Stimulated activated CD4-positive, alpha-beta T cell treated with anti-CD3 and anti-CD28 coated beads, Interleukin-2, amount 100 ng/mL, for 4 hours (primary cell): ENCODE measurements at places on chromosomes 11 and 22.
A peak's percentile ranks its signal among the peaks of the same experiment; 100 is the strongest.

GRCh38 chr11:17244046-17244445 lies 32.5 kb upstream of the NUCB2 start:
- no peak for DNase-seq

- DNase-seq = no peak
These were observed 802.4 kb upstream of the ANO3 start for GRCh38 chr11:25529572-25529971.

DNA sequence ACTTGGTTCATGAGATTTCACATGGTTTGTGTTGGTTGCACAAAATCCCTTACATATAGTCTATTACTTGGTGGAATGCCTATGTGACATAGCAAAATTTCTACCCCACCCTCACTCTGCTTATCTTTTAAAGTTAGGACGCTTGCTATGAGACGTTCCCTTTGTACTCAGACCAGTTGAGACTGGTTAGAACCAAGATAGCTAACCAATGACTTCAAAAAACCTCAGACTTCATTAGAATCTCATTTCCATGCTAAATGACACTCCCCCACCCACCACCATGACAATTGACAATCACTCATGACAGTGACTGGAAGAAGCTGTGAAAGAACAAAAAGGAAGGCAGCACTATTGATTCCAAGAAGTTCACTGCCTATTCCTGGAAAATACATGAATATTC lies 313.6 kb downstream of the ETS1 start:
- DNase-seq = no peak

GRCh38 chr22:48741540-48741939 lies 1086.1 kb downstream of the BRD1 start:
- DNase-seq = no peak

- no peak for DNase-seq
These were observed 450 bp upstream of the BCL2L13 start for GRCh38 chr22:17638182-17638431.

DNA sequence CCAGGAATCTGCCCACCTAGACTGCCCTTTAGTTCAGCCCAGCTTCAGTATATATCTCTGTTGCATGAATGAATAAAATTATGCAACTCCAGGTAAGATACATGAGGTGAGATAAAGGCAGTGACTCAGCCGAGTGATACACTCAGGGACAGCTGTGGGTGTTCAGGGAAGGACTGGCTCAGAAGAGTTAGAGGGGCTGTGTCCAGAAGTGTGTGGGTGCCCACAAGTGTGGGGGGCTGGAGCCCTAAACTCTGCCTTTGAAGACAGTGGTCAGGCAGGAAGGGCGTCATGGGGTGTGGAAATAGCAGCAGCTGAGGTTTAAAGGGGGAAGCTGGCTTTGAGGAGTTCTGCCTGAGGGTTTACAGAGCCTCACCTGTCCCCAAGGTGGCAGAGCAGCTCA lies 8.3 kb downstream of the FTH1 start:
- no peak for DNase-seq

GRCh38 chr11:35722641-35723040 lies 60.1 kb downstream of the TRIM44 start:
- no peak for DNase-seq

DNA sequence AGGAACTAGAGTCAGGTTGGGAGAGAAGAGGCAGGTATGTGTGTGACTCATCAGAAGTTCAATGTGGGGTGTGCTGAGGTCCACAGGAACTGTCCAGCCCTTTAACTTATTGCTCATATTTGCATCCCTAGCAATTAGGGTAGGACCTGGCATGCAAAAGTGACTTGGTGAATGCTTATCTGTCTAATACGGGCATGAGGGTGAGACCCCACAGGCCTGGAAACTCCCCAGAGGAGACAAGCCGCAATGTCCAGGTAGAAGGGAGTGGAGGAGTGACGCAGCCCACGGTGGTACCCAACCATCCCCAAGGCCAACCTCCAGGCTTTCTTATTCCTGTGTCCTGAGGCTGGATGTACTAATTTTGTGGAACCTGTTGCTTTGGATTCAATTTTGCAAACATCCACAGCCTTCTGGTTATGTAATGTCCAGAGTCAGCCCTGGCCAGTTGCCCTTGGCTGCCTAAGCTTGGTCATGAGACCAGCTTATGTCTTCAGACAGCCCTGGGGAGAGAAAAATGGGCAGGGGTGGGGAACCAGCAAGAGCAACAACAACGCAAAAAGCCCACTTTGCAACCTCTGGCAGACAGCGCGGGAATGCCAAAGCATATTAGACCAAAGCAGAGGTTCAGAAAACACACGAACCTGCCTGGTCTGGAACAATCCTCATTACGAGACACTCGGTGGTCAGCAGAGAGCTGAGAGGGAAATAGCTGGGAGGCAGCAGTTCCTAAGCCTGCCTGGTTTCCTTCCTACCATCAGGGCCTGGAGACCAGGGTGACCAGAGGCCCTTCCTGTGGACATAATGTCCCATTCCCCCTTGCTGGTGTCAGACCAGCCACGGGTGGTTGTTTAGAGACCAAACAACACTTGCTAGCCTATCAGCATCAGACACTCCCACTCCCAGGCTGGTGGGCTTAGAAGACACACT lies 49.3 kb downstream of the TIMP3 start:
- DNase-seq = no peak

DNA sequence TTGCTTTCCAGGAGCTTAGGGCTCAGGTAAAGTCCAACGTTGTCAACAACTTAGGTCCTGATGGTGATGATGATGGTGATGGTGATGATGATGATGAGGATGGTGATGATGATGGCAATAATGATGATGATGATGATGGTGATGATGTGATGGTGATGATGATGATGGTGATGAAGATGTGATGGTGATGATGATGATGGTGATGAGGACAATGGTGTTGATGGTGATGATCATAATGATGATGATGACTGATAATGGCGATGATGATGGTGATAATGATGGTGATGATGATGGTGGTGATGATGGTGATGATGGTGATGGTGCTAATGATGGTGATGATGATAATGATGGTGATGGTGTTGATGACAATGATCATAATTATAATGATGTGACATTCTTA lies 750.2 kb downstream of the TBC1D22A start:
- no peak for DNase-seq

GRCh38 chr11:44858796-44859527 lies 91.7 kb downstream of the TP53I11 start:
- no peak for DNase-seq

DNA sequence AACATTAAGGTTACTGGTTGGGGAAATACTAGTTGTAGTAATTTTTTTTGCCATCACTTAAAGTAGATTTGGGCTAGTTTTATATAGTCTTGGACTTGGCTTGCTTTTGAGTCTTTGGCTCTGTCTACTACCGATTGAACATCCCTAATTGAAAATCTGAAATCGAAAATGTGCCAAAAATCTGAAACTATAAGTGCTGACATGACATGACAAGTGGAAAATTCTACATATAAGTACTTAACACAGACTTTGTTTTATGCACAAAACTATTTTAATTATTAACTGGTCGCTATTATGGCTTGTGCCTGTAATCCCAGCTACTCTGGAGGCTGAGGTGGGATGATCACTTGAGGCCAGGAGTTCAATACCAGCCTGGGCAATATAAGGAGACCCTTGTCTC lies 22.5 kb downstream of the RNF169 start:
- no peak for DNase-seq

DNA sequence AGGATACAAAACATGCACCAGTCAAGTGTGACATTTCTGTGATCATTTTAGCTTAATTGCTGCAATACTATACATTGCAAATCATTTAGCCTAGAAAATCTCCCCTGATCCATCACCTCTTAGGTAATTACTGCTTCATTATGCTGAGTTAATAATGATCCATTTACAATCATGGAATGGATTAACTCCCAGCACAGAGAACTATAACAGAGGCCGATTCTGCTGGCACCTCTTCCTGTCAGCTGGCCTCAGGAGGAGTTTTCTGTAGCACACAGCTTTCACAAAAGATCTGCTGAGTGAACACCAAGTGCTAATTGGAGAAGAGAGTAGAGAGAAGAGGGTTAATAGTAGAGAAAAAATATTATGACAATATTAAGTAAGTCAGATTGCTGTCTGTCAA lies 591.8 kb upstream of the KIRREL3 start:
- DNase-seq = no peak

DNA sequence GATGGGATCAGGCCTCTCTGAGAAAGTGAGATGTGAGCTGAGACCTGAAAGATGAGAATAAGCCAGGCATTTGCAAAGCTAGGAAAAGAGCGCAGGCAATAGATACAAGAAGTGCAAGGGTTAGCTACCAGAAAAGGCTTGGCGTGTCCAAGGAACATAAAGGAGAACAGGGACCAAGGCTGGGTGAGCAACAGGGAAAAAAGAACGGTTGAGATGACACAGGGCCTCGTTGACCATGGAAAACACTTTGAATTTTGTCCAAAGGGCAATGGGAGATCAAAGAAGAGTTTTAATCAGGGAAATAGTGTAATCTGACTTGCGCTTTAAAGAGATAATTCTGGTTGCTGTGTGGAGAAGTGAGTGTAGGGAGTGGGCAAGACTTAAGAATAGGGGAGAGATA lies 35.0 kb downstream of the RAB30 start:
- DNase-seq = no peak

GRCh38 chr11:64866173-64866491 lies 12.3 kb downstream of the EHD1 start:
- no peak for DNase-seq

DNA sequence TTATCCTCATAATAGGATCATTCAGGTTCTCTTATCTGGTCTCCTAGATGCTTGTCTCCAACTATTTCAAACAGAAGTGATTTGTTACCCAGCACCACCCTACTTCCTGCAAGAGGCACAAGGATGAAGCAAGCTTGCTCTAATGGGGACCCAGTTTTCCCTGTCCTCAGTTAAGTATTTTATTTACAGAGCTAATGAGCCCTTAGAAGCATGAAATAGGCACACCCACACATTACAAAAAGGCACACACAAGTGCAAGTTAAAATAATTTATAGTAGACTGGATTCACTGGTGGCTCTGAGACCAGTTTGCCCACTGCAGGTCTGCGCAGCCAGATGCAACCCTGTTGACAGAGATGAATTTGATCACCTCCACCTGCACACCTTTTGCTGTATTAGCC lies 167.5 kb downstream of the KIRREL3 start:
- no peak for DNase-seq

DNA sequence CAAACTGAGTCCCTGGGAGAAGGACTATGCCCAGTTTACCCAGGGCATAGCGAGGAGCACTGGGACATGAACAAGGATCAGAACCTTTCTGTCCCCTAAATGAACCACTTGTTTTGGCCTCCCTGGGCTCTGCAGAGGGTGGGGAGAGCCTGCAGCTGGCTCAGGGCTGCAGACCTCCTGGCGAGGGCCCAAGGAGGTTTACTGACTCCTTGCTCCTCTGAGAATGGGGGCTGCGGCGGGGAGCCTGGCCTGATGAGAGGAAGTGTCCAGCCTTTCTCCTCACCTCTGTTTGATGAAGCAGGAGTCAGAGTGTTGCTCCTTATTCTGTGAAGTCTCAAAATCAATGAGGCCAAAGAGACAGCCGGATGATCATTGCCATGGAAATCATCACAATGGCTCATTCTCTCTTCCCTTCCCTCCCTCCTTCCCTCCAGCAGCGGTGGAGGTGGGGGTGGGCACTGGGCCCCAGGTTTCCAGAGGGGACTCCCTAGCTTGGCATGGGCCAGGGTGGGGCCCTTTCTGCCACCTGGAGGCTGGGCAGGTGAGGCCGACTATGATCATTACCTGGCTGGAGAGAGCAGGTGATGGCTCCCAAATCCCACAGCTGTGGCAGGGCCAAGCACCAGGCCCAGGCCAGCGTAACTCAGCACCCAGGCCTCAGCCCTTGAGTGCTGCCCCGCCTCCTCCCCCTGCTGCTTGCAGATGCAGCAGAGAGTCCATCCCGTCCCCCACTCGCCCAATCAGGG lies 169.7 kb downstream of the CEP164 start:
- DNase-seq = no peak

- no peak for DNase-seq
These were observed 116.8 kb downstream of the RRAS2 start for GRCh38 chr11:14242187-14242586.

GRCh38 chr11:77402218-77402556 lies 71.7 kb downstream of the PAK1 start:
- DNase-seq = no peak

DNA sequence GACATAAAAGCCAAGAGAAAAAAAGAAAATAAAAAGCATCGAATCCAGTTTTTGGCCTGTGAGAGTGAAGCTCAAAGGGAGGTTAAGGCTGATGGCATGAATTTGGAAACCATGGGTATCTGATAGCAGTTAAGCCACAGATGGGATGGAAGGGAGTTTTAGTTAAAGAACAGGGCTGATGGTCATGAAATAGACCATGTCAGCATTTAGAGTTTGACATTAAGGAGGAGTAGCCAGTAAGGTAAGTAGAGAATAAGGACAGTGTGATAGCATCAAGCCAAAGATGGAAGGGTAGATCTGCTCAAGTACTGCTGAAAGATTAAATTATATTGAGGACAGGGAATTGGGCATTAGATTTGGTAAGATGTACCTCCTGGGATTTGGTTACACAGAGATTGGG lies 826.5 kb downstream of the NTM start:
- DNase-seq = no peak

DNA sequence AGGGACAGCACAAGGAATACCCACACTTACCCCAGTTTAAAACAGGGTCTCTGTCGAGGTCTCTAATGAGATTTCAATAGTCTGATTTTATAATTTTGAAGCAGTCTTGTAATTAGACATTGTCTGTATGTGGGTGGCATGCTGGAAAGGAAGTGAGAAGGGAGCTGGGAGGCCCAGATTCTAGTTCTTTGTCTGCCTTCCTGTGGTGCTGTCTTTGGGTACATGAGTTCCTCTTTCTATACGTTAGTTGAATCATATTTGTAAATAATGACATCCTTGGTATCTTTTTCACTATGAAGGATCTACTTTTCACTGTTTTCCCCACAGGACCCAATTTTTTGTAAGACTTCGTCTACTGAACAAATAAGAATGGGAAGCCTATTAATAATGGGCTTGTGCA lies 42.0 kb upstream of the TENM4 start:
- no peak for DNase-seq

DNA sequence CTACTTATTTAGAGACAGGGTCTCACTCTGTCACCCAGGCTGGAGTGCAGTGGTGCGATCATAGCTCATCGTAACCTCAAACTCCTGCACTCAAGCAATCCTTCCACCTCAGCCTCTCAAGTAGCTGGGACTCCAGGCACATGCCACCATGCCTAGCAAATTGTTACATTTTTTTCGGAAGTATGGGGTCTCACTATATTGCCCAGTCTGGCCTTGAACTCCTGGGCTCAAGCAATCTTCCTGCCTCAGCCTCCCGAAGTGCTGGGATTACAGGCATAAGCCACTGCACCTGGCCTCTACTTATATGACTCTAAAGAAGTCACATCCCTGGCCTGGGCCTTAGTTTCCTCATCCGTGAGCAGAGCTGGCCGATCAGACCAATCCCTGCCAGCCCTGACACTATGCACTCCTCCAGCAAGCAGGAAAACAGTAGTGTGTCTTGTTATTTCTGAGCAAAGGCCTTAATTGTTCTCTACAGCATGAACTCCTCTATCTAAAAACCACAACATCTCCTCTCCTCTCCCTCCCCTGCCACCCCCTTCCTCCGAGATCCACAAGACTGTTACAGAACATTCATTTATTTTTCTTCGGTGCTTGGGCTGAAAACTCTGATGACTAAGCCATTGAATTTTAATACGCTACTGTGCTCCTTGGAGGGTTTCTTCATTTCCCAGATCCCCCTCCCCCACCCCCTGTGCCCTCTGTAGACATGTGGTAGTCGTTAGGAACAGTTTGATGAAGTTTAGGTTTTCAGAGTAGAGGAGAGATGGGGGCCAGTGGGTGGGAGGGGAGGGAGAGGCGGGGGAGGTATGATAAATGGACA lies 91.5 kb downstream of the ABTB2 start:
- DNase-seq = no peak

GRCh38 chr22:50530877-50531545 lies 1.2 kb upstream of the TYMP start:
- peak; percentile 77 for DNase-seq
